MCF 10A (cell line): ENCODE measurements at places on chromosomes 11 and 22. TPM values are rescaled to one million over a fixed set of nuclear protein-coding genes. Genes with fewer than 3 reads are reported as not detected.
A peak's percentile ranks its signal among the peaks of the same experiment; 100 is the strongest.

GRCh38 chr11:97325693-97326092, 935.9 kb downstream of the JRKL start:
- DNase-seq = no peak
- H3K4me3 ChIP-seq = no peak overlapping the region
- no peaks in the 10 kb centered on the region for H3K4me1 ChIP-seq
- no peaks in the 10 kb centered on the region for H3K27me3 ChIP-seq
- no peaks in the 10 kb centered on the region for H3K36me3 ChIP-seq
- no peak overlapping the region for H3K27ac ChIP-seq

DNA sequence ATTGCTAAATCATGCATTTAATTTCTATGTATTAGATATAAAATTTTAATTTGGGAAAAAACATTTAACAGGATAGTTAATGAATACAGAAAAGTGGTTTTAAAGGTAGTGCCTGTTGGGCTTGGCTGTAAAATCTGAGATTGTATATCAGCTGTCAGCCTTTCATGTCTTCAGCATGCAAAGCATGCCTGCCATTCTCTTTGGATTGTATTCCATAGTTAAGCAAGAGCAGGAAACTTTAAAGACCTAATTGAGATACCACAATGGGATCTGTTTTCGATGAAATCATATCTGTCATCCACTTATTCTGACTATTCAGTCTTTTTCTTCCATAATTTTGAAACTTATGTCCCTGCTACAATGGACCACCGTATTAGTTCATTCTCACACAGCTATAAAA, 451.0 kb upstream of the DDI1 start:
- no peak overlapping the region for H3K27ac ChIP-seq
- peaks cover 5% of the 10 kb centered on the region for H3K4me1 ChIP-seq
- no peak for DNase-seq
- H3K36me3 ChIP-seq = no peaks in the 10 kb centered on the region

- no peaks in the 10 kb centered on the region for H3K36me3 ChIP-seq
- no peaks in the 10 kb centered on the region for H3K27me3 ChIP-seq
- H3K4me1 ChIP-seq = no peaks in the 10 kb centered on the region
- no peak overlapping the region for H3K27ac ChIP-seq
Measured at GRCh38 chr11:18731949-18732821, 6.2 kb upstream of the IGSF22 start.

- H3K4me3 ChIP-seq = peak overlapping the region; percentile 26
- peak overlapping the region; percentile 20 for H3K27ac ChIP-seq
- H3K36me3 ChIP-seq = peaks cover 6% of the 10 kb centered on the region
- DNase-seq = peak; percentile 91
- H3K4me1 ChIP-seq = peaks cover 42% of the 10 kb centered on the region
Measured at GRCh38 chr11:12288212-12288930, 89.0 kb upstream of the PARVA start.

GRCh38 chr11:15057329-15057728, 16.1 kb upstream of the CALCB start:
- peaks cover 18% of the 10 kb centered on the region for H3K4me1 ChIP-seq
- H3K27ac ChIP-seq = no peak overlapping the region
- no peak for DNase-seq
- H3K4me3 ChIP-seq = no peak overlapping the region
- H3K27me3 ChIP-seq = no peaks in the 10 kb centered on the region

- no peak overlapping the region for H3K4me3 ChIP-seq
- no peaks in the 10 kb centered on the region for H3K27me3 ChIP-seq
- H3K27ac ChIP-seq = no peak overlapping the region
- peaks cover 5% of the 10 kb centered on the region for H3K36me3 ChIP-seq
Measured at GRCh38 chr11:19905280-19905853, 192.7 kb downstream of the NAV2 start.

GRCh38 chr22:50528682-50529415, 963 bp downstream of the TYMP start:
- peak overlapping the region; percentile 85 for H3K4me3 ChIP-seq
- H3K4me1 ChIP-seq = peaks cover 30% of the 10 kb centered on the region
- DNase-seq = peak; percentile 12
- H3K27me3 ChIP-seq = no peaks in the 10 kb centered on the region
- no peak overlapping the region for H3K27ac ChIP-seq

- no peak for DNase-seq
- no peaks in the 10 kb centered on the region for H3K36me3 ChIP-seq
- H3K4me3 ChIP-seq = no peak overlapping the region
- H3K27me3 ChIP-seq = no peaks in the 10 kb centered on the region
Measured at GRCh38 chr22:33539202-33539901, 380.9 kb downstream of the LARGE1 start.

DNA sequence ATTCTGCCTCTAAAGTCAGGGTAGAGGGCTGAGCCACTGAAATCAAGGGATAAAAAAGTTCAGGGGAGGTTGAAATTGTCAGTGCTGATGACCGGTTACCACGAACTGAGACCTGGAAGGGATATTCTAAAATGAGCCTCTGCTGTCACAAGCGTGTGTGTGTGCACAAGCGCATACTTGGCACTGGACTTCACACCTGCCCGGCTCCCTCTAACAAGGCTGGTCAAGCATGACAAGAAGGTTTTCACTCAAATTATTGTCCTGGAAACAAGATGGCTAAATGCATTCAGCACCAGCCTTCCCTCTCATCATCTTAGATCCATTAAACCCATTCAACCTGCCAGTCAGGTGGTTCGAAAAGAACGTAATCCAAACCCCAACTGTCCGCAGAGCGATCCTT, 54.8 kb upstream of the CECR2 start:
- no peak overlapping the region for H3K27ac ChIP-seq
- no peak overlapping the region for H3K4me3 ChIP-seq
- no peak for DNase-seq
- H3K4me1 ChIP-seq = no peaks in the 10 kb centered on the region
- H3K27me3 ChIP-seq = no peaks in the 10 kb centered on the region
- H3K36me3 ChIP-seq = no peaks in the 10 kb centered on the region

GRCh38 chr11:1226226-1226985, 3.5 kb downstream of the MUC5B start:
- no peak overlapping the region for H3K27ac ChIP-seq
- H3K4me1 ChIP-seq = no peaks in the 10 kb centered on the region
- H3K4me3 ChIP-seq = no peak overlapping the region
- H3K36me3 ChIP-seq = no peaks in the 10 kb centered on the region
- no peak for DNase-seq

DNA sequence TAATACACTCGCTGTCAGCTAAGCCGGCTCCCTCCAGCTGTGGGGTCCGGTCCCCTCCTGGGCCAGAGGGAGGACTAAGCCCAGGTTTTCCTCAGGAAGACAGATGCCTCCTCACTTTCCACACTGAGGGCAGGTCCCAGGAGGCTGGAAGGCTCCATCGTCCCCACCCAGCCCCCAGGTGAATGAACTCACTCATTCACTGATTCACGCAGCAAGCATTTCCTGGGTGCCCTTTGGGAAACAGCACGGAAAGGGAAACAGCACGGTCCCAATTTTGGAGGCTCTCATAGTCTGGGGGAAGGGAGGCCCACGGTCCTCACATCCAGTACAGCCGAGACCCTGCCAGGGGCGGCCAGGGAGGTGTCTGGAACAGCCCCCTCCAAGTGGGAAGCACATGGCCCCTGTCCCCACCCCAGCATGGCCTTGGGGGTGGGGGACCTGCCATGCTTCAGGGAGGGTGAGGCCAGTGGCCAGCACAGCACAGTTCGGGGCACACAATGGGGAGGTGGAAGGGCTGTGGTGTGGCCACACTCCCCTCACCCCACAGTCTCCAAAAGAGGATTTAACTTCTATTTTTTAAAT, 9.3 kb upstream of the TH start:
- no peaks in the 10 kb centered on the region for H3K36me3 ChIP-seq
- DNase-seq = peak; percentile 68
- H3K4me3 ChIP-seq = peak overlapping the region; percentile 52
- peaks cover 46% of the 10 kb centered on the region for H3K4me1 ChIP-seq

DNA sequence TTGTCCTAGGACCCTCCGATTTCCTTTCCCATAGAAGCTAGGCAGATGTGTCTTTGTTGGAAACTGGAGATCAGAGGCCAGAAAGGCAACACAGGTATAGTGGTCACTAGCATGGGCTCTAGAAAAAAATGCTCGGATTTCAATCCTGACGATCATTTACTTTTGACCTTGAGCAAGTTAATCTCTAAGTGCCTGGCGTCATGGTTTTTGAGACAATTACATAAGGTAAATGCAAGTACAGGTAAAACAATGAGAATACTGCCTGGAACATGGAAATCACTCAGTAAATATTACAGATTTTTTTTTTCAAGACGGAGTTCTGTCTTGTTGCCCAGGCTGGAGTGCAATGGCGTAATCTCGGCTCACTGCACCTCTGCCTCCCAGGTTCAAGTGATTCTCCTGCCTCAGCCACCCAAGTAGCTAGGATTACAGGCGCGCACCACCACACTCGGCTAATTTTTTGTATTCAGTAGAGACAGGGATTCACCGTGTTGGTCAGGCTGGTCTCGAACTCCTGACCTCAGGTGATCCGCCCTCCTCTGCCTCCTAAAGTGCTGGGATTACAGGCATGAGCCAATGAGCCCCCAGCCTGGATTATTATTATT, 1.1 kb upstream of the DENND5A start:
- peak overlapping the region; percentile 84 for H3K4me3 ChIP-seq
- DNase-seq = no peak
- no peaks in the 10 kb centered on the region for H3K36me3 ChIP-seq
- peak overlapping the region; percentile 70 for H3K27ac ChIP-seq

- no peak overlapping the region for H3K27ac ChIP-seq
- no peak overlapping the region for H3K4me3 ChIP-seq
- no peaks in the 10 kb centered on the region for H3K27me3 ChIP-seq
Measured at GRCh38 chr11:131392528-131393255, 22.3 kb downstream of the NTM start.

DNA sequence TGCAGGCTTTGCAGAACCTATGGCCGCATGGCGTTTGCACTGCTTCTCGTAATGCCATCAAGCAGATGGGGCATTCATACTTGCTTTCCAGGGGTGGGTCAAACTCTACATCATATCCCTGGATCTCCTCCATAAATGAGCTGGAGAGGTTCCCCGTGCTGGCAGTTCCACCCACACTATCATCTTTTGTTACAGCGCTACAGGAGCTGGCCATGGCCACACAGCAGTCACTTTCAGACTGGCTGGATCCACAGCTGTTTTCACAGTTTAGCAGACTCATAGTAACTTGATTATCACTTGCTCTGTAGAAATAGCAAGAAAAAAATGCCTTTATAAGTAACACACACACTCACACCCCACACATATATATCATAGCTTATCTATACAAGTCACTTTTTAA, 8.8 kb downstream of the TRAF6 start:
- DNase-seq = no peak
- H3K4me1 ChIP-seq = peaks cover 18% of the 10 kb centered on the region
- H3K27ac ChIP-seq = no peak overlapping the region
- no peaks in the 10 kb centered on the region for H3K27me3 ChIP-seq
- no peak overlapping the region for H3K4me3 ChIP-seq

DNA sequence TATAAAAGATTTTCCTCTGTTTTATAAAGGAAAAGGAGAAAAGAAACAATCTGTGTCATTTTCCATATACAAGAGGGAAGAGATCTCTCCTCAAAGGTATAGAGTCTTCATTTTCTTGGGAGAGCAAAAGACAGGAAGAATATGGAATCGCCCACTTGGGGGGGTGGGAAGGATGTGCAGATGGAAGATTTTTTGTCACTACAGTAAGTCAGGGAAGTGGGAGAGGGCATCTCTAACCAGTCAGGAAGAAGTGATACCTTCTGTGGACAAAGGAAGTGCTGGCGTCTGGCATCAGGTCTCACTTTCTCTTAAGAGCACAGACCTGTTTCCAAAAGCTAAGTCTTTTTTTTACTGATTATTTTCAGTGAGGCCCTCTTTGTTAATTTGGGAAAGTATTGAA, 1.4 kb downstream of the PRR14L start:
- H3K36me3 ChIP-seq = peaks cover 38% of the 10 kb centered on the region
- peak overlapping the region; percentile 80 for H3K4me3 ChIP-seq
- H3K27ac ChIP-seq = peak overlapping the region; percentile 90
- peaks cover 26% of the 10 kb centered on the region for H3K4me1 ChIP-seq

GRCh38 chr11:76623171-76623883, 47.2 kb downstream of the LRRC32 start:
- peak; percentile 69 for DNase-seq
- no peak overlapping the region for H3K4me3 ChIP-seq
- no peaks in the 10 kb centered on the region for H3K27me3 ChIP-seq
- H3K36me3 ChIP-seq = no peaks in the 10 kb centered on the region
- H3K4me1 ChIP-seq = peaks cover 19% of the 10 kb centered on the region

- H3K4me3 ChIP-seq = no peak overlapping the region
- DNase-seq = no peak
- peaks cover 21% of the 10 kb centered on the region for H3K4me1 ChIP-seq
- peaks cover 4% of the 10 kb centered on the region for H3K36me3 ChIP-seq
- H3K27ac ChIP-seq = peak overlapping the region; percentile 51
Measured at GRCh38 chr11:106391771-106392420, 314.4 kb downstream of the AASDHPPT start.

DNA sequence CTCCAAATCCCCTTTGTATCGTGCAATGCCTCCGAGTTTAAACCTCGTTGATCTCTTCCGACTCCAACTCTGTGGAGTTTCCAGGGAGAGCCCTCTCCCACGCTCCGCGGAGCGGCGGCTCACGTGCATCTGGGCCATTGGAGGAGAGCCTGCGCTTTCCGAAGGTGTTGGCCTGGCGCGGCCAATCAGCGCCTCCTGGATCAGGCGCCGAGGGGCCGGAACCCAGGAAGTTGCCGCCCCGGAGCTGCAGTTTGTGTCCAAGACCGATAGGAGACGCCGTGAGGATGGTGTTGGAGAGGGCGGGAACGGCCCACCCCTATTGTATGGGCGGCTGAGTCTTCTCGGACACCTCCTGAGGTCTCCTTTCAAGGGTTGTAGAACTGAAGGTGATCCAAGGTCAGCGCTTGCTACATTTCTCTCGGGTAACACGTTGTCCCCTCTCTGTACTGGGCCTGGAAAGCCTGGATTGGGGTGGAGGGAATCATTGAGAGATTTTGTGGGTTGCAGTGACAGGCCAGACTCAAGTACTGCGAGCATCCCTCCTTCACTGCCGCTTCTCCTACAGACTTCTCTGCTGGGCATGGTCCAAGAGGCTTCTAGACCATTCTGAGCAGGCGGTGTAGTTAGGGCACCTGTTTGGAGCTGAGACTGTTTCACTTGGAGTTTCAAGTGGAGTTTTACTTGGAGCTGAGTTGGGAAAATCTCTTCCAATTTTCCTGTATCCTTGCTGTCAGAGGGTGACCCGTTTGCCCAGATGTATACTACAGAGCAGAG, 1.7 kb downstream of the ADAMTS15 start:
- no peak for DNase-seq
- peaks cover 9% of the 10 kb centered on the region for H3K4me1 ChIP-seq
- no peaks in the 10 kb centered on the region for H3K27me3 ChIP-seq
- H3K27ac ChIP-seq = no peak overlapping the region

Gene OR51B4
- not detected in 2 replicates for total RNA-seq

Gene SMC1B
- total RNA-seq = not detected in 2 replicates

Gene PLEKHB1
- total RNA-seq = not detected in 2 replicates

Gene RAB39A
- total RNA-seq = not detected in 2 replicates

Gene OSM
- not detected in 2 replicates for total RNA-seq

Gene PI4KA
- 39.0 and 41.3 TPM in 2 replicates for total RNA-seq

Gene MISFA
- 2.4 and 4.0 TPM in 2 replicates for total RNA-seq

Gene OR8G5
- total RNA-seq = not detected in 2 replicates

Gene SLC6A5
- not detected in 2 replicates for total RNA-seq

Gene CLTCL1
- 12.2 and 21.7 TPM in 2 replicates for total RNA-seq

Gene DTX4
- total RNA-seq = 3.4 and 4.2 TPM in 2 replicates

Gene MAPK8IP2
- 1.2 and 2.5 TPM in 2 replicates for total RNA-seq

Gene SAA4
- not detected in 2 replicates for total RNA-seq

Gene HBB
- total RNA-seq = not detected in 2 replicates

Gene GAL
- total RNA-seq = not detected in 2 replicates

Gene MMP13
- total RNA-seq = not detected in 2 replicates

Gene SNU13
- 280 and 286 TPM in 2 replicates for total RNA-seq

Gene DDTL
- 2.1 and 2.5 TPM in 2 replicates for total RNA-seq

Gene VWCE
- total RNA-seq = 0.54 and 1.1 TPM in 2 replicates
